ENCODE measurements at places on chromosomes 2 and 18. TPM values are rescaled to one million over a fixed set of nuclear protein-coding genes. Genes with fewer than 3 reads are reported as not detected.

STAT4 gene
- 2.4 TPM for total RNA-seq

DNA sequence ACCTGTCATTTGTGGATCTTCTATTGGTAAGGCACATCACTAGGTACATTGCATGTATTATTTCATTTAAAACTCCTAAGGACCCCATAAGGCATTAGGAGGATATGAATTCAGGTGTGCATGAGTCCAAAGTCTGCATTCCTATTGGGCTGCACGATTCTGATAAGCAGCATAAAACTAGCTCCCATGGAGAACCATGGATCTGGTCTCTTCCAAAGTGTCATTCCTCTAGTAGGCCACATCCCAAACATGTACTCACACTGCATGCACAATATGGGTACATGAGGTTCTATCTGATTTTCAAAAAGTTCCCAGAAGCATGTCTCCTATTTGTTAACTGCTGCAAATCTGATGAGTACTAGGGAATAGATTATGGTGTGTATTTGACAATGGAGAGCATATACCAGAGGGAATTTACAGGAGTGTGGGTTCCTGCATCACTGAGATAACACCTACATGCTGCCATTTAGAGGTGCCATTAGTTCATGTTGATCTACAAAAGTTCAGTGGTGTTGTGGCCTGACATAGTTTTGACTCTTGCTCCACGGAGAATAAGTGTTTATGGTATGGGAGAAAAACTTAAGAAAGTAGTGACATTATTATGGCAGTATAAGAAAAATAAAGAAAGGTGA lies 11.3 kb downstream of the CYTIP start:
- no peak for DNase-seq

DNA sequence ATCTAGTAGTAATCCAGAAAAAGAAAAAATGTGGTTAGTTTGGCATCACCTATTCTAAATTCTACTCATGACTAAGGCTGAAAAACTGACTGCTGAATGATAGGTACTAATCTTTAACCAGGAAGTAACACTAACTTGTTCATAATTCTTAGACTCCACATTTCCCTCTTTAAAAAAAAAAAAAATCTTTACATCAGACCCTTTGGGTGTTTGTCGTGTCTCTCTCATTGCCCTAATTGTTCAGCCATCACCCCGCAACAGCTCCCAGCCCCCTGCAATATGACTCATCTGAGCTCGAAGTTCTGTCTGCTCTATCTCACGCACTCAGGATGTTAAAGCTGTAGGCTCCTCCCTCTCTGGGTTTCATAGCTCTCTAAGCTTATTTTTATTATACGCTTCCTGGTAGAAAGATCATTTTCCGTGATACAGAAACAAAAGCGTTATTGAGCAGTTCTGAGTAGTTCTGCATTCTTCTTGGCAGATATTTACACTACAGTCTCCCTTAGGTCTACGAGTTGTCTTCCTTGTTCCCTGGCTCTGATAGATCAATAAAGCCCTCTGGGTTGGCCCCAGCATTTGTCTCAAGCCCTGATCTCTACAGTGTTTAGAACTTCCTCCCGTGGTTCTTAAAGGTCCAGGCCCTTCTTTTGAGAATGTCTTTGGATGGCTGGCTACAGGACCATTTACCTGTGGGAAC lies 95.6 kb downstream of the TNFRSF11A start:
- no peak for DNase-seq

- DNase-seq, result no peak
Observed at GRCh38 chr2:9380702-9381628, 42.4 kb downstream of the ITGB1BP1 start.

GRCh38 chr2:127183771-127184170 lies 36.3 kb downstream of the CYP27C1 start:
- DNase-seq, result no peak

ACTG2 gene
- total RNA-seq, result 10.0 TPM

DNA sequence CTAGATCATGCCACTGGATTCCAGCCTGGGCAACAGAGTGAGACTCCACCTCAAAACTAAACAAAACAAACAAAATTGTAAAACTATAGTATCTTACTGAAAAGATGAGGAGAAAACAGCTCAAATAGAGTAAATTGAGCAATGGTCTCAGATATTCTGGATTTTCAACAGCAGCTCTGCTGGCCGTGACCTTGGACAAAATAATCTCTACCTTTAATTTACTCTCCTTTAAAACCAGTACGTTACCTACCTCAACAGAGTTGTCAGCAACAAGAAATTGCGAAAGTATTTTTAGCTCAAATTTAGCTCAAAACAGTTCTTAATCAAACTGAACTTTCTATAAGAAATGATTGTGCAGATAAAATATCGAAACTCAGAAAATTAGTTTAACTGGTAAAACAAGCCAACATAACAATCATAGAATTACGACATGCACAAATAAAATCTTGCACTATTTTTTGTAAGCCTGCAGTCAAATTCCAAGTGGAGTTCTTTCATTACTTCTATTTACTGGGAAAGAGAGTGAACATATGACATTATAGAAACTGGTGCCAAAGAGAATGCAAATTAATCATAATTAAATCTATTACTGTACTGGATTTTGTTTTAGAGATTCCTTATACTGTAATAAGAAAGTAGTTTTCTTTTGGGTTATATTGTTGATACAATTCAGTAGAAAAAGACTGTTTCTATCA lies 40.8 kb downstream of the TRIP12 start:
- no peak for DNase-seq
